ENCODE measurements at places on chromosomes 13 and 19.

DNA sequence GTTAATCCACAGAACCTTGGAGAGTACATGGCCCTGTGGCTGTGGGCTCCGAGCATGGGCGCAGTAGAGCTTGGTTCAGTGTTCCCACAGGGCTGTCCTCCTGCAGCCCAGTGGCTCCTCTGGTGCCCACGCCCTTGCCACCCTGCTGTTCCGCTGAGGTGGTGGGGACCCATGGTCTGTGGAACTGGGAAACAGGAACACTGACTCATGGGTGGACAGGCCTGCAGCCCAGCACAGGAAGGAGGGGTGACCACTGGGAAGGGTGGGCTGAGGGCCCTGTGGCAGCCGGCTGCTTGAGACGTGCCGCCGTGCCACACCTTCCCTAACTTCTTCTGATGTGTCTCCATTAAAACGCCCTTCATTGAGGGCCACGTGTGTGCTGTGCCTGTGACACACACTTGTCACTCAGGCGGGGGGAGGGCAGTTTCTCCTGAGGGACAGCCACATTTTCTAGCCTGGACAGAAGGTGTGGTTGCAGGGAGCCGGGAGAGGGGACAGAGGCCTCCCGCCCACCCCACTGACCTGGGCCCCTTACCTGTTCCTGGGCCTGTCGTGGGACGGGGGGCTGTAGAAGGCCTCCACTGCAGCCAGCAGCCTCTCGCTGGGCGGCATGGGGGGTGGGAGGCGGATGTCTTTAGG is 21.1 kb downstream of the CHERP start:
- DNase-seq: no peak

DNA sequence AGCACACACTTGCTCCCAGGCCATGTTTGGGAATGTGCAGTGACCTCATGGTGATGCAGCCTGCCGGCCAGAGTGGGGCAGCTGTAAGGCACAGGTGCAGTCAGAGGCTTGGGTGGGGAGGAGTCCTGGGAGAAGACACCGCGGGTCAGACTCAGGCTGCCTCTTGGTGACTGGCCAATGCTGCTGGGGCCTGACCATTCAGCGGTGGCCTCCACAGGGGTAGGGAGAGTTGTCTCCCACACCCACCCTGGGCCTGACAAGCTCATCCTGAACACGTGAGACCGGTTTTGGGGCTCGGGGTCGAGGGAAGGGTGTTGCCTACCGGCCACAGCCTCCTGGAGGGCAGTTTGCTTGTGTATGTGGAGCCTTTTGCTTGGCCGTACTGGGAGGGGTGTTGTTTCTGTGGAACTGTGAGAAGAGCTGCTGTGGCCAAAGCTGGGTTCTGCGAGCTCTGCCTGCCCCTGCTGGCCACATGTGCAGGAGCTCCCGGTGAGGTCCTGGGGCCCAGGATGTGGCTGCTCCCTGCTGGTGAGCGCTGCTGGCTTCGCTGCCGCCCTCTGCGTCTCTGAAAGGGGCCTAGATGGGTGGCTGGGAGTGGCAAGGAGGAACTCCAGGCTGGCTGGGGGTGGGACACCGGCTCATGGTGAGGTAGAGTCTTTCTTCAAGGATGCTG is 22.1 kb downstream of the UPF1 start:
- DNase-seq: no peak

GRCh38 chr13:28140433-28141125 is 2.2 kb downstream of the PAN3 start:
- DNase-seq: no peak

DNA sequence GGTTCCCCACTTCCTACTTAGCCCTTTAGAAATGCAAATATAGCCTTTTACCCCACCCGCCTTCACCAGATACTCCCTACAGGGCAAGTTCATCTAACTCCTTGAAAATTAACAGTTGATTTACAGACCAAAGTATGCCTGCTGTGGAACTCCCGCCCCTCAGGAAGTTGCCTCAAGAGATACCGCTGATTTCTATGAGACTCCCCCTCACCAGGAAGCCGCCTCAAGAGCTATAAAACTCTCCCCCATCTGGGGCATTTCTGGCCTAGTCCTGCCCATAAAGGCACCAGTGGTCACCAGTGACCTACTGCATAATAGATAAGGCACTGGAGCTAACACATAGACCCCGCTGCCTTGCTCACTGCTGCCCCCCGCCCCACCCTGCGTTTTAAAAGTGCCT is 201.7 kb upstream of the UBL3 start:
- DNase-seq: no peak

DNA sequence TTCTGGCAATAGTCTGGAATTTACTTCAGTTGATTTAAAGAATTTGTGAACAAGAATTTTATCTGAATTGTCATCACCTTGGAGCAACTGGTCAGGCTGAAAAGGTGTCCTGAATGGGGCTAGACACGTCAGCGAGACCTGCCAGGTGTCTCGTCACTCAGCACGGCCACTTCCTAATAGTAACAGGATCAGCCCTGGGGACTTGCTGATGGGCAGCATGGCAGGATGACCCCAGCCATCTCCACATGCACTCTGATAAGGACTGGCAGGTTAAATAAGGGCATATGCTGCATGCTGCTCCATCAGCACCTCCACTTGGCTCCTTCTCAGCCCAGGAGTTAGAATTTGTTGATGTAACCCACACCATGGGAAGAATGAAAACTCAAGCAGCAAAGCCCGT is 224.2 kb downstream of the FOXO1 start:
- DNase-seq: no peak

DNA sequence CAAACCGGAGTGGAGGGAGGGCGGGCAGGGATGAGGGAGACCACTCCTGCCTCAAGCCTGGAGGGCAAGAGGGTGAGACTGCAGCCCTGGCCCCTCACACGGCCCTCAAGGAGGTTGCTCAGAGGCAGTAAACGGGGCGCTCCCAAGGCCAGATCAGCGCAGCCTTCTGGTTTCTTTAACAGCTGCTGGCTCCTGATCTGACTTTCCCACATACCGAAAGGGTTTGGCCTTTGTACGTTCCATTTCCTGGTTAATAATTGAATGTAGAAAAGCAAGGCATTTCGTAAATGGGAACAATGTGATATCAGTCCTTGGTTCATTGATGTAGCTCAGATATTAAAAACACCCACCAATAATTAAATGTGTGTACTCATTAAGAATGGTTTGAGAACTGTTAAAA is 71.5 kb downstream of the GGACT start:
- DNase-seq: no peak
